ENCODE measurements at places on chromosomes 6 and 20.

- DNase-seq = no peak
Measured at GRCh38 chr6:156645097-156645496, 132.1 kb upstream of the ARID1B start.

- no peak for DNase-seq
Measured at GRCh38 chr6:2582268-2582667, 168.5 kb downstream of the MYLK4 start.

GRCh38 chr20:51680067-51680749, 88.0 kb downstream of the ATP9A start:
- DNase-seq = no peak

DNA sequence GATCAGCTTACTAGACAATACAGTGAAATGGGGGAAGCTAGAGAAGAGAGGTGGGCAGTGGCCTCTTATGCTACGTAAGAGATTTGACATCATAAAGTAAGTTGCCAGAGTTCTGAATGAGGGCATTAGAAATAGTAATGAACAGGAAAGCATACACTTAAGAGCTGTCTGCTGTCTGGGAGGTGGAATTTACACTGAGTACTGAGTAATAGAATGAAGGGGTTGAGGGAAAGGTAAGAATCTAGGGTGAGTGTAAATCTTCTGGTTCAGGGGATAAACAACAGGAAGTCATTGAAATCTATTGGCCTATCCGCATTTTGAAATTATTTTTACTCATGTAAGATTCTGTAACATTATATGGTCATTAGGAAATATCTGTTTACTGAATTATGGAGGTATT, 35.8 kb downstream of the HLA-DMB start:
- no peak for DNase-seq

DNA sequence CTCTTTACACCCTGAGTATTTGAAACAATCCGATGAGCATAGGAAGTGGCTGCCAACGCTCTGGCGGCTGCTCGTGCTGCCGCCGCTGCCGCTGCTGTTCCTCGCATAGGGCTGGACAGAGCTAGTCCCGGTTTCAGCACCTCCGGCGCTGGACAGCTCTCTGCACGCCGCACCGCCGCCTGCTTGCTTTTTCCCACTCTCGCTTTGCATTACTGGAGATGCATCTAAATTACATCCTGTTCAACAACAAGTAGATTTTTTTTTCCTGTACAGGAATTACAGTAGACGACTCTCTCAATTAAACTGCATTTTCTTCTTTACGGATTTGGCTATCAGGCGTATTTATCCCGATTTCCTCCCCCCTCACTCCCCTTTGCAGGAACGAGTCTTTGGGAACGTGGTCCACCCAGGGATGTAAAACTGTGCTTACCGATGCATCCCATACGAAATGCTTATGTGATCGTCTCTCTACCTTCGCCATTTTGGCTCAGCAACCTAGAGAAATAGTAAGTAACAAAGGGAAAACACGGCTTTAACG, 563.8 kb downstream of the LMBRD1 start:
- DNase-seq = peak; percentile 60

GRCh38 chr6:157625764-157626163, 197.3 kb upstream of the SNX9 start:
- DNase-seq = no peak

DNA sequence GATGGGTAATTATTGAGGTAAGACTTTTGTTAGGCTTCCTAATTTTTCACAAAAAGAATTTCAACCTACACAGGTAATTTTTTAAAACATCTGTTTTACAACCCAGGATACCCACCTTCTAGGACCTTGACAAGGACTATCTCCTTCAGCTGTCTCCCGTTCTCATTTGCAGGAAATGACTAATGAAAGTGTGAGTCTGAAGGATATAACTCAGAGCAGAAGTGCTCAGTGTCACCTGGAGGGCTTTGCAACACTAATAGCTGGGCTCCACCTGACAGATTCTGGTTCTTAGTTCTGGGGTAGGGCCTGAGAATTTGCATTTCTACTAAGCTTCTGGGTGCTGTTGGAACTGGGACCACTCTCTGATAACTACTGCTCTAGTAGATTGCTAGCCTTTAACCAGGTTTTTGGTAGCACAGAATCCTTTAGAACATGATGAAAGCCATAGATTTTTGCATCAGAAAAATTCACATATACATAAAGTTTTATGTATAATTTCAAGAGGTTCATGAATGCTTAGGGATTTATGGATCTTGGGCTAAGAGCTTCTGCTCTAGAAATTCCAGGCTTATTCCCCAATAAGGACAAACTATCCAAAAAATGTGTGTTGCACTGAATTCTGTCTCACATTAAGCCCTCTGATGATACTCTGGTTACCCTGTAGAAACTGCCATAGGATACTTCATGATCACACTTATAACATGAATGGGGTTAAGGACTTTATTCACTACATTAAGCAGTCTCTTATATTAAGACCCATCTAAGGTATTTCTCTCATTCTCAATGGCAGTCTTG, 30.3 kb downstream of the AK9 start:
- DNase-seq = peak; percentile 31

GRCh38 chr20:14955399-14955798, 618.0 kb upstream of the FLRT3 start:
- no peak for DNase-seq

GRCh38 chr6:110654096-110654820, 161.0 kb downstream of the CDK19 start:
- DNase-seq = peak; percentile 82

- DNase-seq = peak; percentile 42
Measured at GRCh38 chr6:20826378-20826777, 292.1 kb downstream of the CDKAL1 start.

DNA sequence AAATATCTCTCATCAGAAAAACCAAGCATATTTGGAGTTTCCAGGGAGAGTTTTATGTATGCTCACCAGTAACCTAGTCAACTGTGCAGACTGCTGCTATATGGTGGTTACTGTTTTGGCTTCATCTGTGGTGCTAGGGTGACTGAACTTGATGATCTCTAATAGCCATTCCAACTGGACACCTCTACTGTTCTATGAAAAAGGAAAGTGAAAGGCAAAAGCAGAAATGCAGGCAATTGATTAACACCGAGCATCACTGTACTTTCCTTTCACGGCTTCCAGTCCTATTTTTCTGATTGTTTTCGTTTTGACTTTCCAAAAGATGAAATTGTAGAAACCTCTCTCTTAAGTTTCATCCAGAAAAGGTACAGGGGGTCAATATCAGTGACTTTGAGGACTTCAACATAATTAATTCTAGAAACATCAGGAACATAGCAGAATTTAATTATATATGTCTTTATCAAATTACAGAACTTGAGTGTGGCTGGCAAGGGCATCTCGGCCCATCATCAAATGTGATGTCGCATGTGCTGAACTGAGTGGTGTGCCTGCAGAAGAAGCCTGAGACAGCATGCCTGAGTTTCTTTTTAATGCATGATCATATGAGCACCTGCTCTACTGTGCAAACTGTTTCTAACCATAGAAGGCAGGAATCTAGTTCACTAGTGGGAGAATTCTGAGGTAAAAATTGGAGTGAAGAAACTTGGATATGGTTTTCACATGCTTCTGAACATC, 464.3 kb upstream of the FLRT3 start:
- no peak for DNase-seq

GRCh38 chr20:56925831-56926170, 296.7 kb downstream of the TFAP2C start:
- peak; percentile 29 for DNase-seq

GRCh38 chr6:113219783-113220182, 637.4 kb upstream of the MARCKS start:
- DNase-seq = no peak
